Right hindlimb (tissue), 1 donor: ENCODE measurements at places on chromosomes 6 and 20.
A peak's percentile ranks its signal among the peaks of the same experiment; 100 is the strongest.

DNA sequence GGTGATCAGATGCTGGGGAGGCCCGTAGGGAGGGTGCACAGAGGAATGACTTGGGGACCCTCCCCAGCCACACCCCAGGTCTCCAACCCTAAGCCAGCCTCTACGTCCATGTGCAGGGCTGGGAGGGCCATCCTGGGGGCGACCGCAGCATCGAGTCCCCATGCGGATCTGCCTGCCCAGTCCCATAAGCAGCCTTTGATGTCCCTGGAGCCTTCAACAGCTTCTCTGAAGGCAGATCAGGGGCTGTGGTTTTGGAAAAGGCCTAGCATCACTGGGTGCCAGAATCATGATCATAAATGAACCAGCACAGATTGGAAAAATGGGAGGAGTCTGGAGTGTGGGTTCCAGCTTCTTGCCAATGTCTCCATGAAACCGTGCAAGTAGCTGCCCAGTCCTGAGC is 22.9 kb downstream of the TOX2 start:
- DNase-seq: no peak

DNA sequence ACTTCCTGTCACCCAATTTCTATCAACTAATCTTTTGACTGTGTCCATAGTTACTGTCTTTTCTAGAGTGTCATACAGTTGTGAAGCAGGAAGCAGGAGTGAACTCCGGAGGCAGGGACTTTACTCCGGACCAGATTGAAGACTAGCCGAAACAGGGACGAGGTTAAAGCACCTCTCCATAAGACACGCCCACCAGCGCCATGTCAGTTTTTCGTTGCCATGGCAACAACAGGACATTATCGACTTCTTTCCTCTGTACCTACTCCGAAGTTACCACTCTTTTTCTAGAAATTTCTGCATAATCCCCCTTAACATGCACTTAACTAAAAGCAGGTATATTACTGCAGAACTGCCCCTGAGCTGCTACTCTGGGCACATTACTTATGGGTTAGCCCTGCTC is 25.2 kb downstream of the TRIM38 start:
- no peak for DNase-seq

DNA sequence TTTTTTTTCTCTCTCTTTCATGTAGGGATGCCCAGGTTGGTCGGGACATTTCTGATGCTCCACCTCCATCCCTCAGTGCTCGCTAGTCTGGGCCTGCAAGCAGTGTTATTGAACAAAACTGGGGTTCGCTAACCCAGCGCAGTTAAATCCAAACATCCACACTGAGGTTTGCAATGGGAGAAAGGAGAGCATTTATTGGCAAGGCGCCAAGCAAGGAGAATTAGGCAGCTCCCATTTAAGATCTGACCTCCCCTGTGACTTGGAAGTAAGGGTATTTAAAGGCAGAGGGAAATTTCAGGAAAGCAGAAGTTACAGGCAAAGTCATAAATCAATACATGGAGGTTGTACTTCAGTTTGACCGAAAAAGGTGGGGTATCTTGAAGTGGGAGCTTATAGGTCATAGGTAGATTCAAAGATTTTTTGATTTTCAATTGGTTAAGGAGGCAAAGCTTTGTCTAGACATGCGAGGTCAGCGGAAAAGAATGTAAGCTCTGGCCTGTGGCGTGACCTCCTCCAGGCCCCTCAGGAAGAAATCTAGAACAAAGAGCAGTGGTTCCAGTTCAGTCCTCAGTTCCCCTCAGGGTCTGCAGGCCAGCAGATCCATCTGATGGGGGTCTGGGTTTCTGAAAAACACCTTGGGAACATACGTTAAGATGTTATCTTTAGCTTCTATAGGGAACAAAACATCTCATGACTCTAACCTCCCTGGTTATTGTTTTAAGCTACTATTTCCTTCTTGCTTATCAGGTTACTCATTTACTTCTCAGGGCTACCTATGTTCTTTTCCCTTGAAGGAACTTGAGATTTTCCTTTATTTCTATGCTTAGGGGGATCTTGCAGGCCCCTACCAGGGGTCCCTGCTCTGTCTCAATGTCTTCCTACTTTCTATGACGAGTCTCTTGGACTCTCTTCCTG is 66.0 kb upstream of the KIF16B start:
- no peak for DNase-seq

GRCh38 chr6:150599199-150600009 is at the start of gene PLEKHG1:
Gene PLEKHG1 (plus strand): TSS chr6:150599885. CDS start chr6:150733682, 133,797 bp downstream.
- peak; percentile 85 for DNase-seq

- no peak for DNase-seq
These were observed 75.9 kb upstream of the EYA4 start for GRCh38 chr6:133165235-133165634.

DNA sequence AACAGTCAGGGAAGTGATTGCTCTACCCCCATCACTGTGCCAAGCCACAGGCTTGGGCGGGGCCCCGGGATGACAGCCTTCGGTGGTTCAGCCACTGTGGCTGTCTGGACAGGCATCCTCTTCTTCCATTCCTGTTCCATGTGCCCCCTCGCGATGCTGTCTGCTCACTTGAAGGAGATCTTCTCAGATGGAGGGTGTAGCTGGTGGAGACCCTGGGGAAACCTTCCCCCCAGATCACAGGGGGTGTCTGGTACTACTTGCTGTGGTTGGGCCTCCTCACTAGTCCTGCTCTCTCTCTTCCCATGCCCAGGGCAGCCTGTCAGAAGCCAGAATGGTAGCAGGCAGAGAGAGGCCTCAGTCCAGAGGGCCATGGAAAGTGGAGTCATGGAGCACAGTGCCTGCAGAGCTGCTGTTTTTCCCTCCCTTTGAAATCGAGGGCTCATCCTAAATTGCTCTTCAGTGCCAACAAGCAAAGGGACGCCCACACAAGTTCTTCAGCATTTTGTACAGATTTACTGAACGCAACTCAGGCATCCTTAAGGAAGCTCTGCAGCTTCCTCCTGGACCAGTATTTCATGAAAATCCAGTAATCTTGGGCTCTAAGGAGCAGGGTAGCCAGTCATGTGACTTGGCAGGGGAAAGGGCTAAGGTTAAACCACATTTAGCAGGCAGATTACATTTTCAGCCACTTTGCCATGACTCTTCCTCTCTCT is 326.6 kb downstream of the ZFAND3 start:
- DNase-seq: no peak

- no peak for DNase-seq
These were observed 2.4 kb downstream of the C6orf132 start for GRCh38 chr6:42140032-42140431.

GRCh38 chr6:23566418-23566817 is 559.6 kb upstream of the NRSN1 start:
- no peak for DNase-seq

DNA sequence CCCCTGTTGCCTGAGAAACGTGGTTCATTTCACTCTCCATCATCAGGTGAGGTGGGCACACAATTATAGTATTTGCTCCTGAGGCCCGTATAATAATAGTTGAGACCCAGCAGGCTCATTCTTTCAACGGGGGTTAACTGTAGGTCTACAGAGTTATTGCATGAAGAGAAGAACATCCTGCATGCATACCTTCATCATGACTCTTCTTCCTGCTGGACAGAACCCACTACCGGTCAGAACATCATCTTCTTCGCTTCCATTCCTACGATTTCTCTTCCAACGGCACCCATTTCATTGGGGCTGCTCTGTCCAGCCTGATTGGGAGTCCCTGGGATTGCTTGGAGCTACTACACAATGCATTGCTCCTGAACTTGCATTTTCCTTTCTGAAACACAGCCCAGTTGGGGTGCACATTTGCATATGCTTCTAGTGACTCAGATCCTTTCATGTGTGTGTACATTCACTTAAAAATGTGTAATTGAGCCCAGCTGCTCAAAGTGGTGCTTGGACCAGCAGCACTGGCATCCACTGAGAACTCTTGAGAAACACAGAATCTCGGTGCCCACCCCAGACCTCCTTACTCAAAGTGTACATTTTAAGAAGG is 57.4 kb downstream of the SLC24A3 start:
- DNase-seq: no peak

GRCh38 chr6:332671-333070 is 40.4 kb downstream of the DUSP22 start:
- no peak for DNase-seq

- peak; percentile 14 for DNase-seq
These were observed 141.0 kb downstream of the MRPL14 start for GRCh38 chr6:43986177-43986825.

DNA sequence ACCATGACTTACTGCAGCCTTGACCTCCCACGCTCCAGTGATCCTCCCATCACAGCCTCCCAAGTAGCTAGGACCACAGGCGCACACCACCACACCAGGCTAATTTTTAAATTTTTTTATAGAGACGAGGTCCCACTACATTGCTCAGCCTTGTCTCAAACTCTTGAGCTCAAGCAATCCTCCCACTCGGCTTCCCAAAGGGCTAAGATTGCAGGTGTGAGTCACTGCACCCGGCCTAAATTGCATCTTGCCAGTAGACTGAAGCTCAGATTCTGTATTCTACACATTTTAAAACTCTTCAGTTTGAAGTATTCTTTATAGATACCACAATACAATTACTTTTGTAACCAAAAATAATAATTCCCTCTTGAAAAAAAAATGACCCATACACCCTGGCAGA is 11.4 kb downstream of the NUDT3 start:
- DNase-seq: no peak

- no peak for DNase-seq
These were observed 6.5 kb downstream of the RBM38 start for GRCh38 chr20:57397693-57398108.

DNA sequence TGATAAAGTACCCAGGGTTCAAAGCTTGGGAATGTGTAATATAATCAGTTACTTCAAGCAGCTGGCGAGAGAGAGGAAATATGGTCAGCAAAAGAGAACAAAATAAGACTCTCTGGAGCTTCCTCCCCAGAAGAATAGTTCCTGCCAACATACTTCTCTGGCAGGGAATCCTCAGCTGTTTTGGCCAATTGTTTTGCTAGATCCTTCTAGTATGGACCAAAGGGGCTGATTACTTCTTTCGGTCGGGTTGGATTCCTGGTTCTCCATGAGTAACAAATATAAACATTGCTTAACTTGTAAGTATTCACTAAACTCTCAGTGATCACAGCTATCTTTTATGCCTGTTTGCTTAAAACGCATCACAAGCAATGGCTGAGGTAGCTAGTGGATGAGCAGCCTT is 31.4 kb upstream of the FBXO9 start:
- DNase-seq: peak; percentile 72

GRCh38 chr6:119586250-119586882 is 236.8 kb upstream of the MAN1A1 start:
- no peak for DNase-seq

DNA sequence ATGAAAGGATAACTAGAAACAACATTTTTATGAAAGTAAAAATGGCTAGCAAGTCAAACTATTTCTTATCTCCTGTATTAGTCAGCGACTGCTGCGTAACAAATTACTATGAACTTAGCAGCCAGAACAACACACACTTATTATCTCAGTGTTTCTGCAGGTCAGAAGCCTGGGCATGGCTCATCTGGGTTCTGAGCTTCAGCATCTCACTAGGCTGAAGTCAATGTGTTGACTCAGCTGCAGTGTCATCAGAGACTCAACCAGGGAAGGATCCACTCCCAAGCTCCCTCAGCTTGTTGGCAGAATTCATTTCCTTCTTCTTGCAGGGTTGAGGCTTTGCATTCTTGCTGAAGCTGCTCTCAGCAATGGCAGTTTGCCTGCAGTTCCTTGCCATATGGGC is 33.2 kb upstream of the IGF2R start:
- no peak for DNase-seq

- DNase-seq: no peak
These were observed 279.9 kb downstream of the CD83 start for GRCh38 chr6:14397518-14397901.

DNA sequence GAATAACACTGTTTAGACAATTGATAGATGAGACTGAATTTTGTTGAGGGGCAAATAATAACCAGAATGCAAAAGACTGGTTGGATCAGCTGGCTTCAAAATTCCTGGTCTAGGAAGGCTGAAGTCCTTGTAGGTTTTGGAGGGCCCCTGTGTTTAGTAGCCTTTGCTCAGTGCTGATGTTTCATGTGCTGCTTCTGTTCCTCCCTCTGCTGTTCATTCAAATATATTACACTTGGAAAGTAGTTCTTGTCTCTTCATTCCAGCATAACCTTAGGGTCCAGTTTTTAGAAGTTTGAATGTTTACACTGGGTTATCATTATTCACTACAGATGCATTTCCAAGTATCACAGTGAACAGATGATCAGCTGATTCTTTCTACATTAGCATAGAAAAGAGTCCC is 72.5 kb downstream of the FLRT3 start:
- DNase-seq: no peak

DNA sequence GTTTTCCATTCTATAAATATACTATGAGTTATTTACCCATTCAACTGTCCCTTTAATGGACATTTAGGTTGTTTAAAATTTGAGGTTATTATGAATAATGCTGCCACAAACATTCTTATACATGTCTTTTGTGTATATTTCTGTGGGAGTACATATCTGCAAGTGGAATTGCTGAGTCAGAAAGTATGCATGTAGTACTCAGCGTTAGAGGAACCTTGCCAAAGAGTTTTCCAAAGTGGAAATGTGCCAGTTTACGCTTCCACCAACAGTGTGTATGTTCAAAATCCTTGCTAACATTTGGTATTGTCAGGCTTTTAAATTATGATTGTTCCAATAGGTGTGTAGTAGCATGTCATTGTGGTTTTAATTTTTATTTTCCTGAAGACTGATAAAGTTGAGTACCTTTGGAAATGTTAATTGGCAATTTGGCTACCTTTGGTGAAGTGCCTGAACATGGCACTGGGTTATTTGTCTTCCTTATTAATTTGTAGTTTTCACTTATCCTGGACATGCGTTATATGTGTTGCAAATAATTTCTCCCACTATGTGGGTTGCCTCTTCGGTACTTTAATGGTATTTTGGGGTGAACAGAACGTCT is 341.2 kb downstream of the CD83 start:
- DNase-seq: no peak

DNA sequence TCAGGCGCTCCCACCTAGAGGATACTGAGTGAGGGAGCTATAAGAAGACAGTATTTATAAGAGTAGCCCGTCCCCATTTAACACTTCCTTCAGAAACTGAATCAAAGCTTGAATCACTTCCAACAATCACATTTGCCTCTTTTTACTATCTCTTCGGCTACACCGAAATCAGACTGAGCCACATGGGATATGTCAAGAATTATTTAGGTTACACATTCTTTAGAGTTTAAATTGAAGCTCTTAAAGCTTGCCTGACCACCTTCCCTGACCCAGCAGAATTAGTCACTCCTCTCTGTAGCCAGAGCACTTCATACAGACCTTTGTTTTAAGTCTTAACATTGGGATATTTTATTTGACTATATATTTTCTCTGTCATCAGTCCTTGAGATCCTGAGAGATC is 163.7 kb downstream of the MAFB start:
- DNase-seq: no peak

- no peak for DNase-seq
These were observed 301.2 kb upstream of the SGK1 start for GRCh38 chr6:134619077-134619476.
